SK-N-SH treated with all-trans-retinoic acid at 6 μM for 48 hours (cell line): ENCODE measurements at places on chromosomes 1 and 21.

DNA sequence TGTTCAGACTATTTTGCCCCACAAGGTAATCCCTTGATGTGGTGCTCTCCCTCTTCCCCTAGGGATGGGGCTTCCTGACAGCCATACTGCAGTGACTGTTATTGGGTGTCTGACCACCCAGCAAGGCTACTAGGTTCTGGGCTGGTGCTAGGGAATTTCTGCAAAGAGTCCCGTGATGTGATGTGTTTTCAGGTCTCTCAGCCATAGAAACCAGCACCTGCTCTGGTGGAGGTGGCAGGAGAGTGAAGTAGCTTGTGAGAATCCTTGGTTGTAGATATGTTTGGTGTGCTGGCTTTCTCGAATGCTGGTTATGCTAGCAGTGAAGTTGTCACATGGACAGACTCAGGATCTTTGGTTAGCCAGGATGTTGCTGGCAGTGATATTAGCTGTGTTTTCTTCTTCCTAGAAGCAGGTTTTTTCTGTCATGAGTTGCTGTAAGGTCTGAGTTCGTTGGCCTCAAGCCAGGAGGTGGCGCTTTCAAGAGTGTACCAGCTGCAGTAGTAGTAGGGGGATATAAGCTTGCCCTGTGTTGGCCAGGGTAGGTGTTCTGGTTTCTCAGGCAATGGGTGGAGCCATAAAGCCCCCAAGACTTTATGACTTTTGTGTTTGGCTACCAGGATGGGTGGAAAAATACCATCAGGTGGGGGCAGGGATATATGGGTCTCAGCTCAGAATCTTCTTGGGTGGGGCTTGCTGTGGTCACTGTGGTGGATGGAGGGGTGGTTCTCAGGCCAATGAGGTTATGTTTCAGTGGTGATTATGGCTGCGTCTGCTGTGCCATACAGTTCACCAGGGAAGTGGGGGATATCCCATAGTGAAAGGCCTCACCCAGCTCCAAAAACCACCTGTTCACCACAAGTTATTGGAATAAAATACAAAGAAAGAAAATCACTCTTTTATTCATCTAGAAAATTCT lies 1112.3 kb downstream of the KCNT2 start:
- ATAC-seq = no peak

GRCh38 chr1:25544243-25544764 lies 898 bp downstream of the LDLRAP1 start:
- ATAC-seq = peak; percentile 13

- no peak for ATAC-seq
Observed at GRCh38 chr1:151435174-151435573, 24.1 kb downstream of the POGZ start.

- ATAC-seq = no peak
Observed at GRCh38 chr1:14897547-14897946, 256.0 kb upstream of the TMEM51 start.

- ATAC-seq = peak; percentile 82
Observed at GRCh38 chr1:62356257-62356835, 37.1 kb upstream of the KANK4 start.

DNA sequence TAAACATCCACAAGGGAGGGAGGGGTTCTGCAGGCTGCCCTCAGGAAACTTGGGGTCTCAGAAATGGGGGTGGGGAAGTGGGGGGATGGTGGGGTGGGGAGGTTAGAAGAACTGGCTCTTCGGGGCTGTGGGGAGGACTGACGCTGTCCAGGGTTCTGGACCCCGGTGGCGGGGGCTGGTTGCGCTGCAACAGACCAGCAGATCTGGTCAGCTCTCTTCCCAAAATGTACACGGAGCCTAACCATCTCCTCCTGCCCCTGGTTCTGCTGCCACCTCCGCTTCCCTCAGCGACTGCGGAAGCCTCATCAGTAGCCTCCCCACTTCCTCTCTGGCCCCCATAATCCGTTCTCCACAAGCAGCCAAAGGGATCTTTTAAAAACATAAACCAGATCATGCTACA lies 29.3 kb upstream of the C1QA start:
- no peak for ATAC-seq

GRCh38 chr1:82446955-82447354 lies 646.2 kb downstream of the ADGRL2 start:
- no peak for ATAC-seq

GRCh38 chr1:48233666-48234485 lies 11.4 kb downstream of the SLC5A9 start:
- ATAC-seq = no peak

- no peak for ATAC-seq
Observed at GRCh38 chr1:40151457-40152079, 9.6 kb upstream of the RLF start.

- no peak for ATAC-seq
Observed at GRCh38 chr1:229870381-229870780, 196.7 kb upstream of the GALNT2 start.

- ATAC-seq = no peak
Observed at GRCh38 chr1:157199421-157199755, 61.2 kb upstream of the ETV3 start.

GRCh38 chr1:8039071-8039470 lies 13.0 kb upstream of the ERRFI1 start:
- ATAC-seq = no peak

DNA sequence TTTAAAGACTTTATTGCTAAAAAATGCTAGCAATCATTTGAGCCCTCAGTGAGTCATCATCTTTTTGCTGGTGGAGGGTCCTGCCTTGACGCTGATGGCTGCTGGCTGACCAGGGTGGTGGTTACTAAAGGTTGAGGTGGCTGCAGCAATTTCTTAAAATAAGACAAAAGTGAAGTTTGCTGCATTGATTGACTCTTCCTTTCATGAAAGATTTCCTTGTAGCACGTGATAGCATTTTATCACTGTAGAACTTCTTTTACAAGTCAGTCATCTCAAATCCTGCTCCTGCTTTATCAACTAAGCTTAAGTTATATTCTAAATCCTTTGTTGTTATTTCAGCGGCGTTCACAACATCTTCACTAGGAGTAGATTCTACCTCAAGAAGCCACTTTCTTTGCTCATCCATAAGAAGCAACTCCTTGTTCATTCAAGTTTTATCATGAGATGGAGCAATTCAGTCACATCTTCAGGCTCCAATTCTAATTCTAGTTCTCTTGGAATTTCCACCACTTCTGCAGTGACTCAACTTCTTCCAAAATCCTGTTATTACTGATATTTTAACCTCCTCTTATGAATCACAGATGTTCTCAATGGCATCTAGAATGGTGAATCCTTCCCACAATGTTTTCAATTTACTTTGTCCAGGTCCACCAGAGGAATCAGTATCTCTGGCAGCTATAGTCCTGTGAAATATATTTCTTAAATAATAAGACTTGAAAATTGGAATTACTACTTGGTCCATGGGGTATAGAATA lies 17.6 kb upstream of the RGS1 start:
- ATAC-seq = peak; percentile 57

- no peak for ATAC-seq
Observed at GRCh38 chr1:55244476-55245099, 29.4 kb upstream of the USP24 start.

GRCh38 chr1:43465505-43466067 lies 11.9 kb upstream of the HYI start:
- peak; percentile 64 for ATAC-seq

GRCh38 chr1:221188458-221188857 lies 309.2 kb downstream of the HLX start:
- no peak for ATAC-seq

- ATAC-seq = no peak
Observed at GRCh38 chr1:9150582-9151327, 21.9 kb upstream of the GPR157 start.

DNA sequence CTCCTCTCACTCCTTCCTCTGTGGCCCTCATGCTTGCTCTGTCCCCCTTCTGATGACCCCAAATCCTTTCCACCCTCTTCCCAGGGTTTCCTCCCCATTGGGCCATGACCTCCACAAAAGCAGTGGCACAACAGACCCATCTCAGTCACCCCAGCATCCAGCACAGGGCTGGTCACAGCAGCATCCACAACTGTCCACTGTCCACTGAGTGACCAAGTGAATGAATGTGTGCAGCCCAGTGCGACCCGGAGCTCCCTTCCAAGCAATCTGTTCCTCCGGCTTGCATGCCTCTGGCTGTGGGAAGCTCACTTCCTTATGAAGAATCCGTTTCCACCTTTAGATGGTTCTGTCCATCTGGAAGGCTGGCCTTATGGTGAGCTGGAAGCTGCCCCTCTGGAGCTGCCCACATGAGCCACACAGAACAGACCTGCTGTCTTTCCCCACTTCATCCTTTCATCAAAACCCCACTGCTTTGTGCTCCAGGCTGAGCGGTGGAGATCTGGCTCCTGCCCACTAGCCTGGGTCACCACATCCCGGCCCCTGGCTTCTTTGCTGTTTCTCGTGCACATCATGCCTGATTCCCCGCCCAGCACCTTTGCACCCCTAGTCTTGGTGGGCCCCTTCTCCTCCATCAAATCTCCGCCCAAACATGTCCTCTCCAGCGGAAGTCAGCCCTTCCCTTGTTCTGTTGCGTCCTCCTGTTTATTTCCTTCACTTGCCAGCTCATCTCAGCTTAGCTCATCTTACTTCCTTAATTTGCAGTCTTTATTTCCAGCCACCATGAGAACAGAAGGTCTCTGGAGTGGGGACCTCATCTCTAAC lies 56.4 kb downstream of the EDN2 start:
- no peak for ATAC-seq

GRCh38 chr21:43286196-43286595 lies 117.4 kb downstream of the CRYAA start:
- no peak for ATAC-seq

GRCh38 chr1:162360874-162361260 lies 15.8 kb downstream of the SPATA46 start:
- ATAC-seq = no peak

DNA sequence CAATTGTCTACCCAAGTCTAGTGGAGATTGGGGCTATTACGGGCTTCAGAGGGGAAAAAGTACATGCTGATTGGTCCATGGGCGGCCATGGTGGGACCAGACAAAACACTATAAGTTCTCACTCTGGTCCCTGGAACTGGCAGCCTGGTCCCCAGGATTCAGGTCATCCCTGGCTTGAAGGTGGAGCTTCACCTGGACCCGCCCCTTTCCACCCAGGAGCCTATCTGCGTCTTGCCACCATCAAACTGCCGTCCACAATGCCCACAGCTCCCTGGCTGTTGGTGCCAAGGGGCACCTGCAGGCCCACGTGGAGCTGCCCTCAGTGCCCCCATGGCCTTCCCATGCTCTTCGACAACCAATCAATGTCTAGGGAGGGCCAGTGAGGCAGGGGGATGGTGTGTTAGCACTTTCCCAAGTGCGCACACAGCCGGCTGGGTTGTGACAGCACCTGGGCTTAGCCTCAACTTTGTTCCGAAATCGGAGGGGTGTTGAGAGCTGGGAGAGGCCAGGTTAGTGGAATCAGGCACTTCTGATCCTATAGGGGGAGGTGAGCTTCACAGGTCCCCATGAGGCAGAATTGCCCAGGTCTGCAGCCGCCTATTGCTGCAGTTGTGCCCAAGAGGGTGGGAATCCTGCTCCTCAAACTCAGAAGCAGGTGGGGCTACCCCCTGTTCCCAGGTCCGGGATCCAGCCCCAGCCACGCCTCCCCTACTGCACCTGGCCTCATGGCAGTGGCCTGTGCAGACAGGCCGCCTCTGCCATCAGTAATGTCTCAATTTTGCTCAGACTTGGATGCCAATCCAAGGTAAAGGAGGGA lies 1369.4 kb upstream of the PRMT6 start:
- ATAC-seq = no peak

- no peak; the same call in 2 of the 3 replicates for ATAC-seq
Observed at GRCh38 chr1:38053416-38054091, 7.0 kb upstream of the POU3F1 start.

GRCh38 chr1:180811886-180812285 lies 100.8 kb upstream of the KIAA1614 start:
- no peak for ATAC-seq

DNA sequence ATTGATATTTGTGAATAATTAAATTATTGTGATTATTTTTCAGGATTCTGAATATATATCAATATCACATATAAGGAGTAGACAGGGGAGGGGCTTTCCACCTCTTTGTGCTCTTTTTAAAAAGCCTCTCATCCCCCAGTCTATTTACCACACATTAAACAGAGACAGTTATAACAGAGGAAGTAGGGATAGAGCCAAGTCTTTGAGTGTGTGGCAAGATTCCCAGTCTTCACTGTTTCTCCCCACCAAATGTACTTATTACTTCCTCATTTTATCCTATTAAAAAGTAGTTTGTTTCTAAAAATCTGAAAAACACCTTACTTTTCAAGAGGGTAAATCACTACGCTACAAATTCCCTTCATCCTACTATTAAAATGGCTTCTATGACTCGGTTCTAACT lies 46.7 kb downstream of the EPS15 start:
- peak; percentile 47; the same call in 1 of the 3 replicates for ATAC-seq

DNA sequence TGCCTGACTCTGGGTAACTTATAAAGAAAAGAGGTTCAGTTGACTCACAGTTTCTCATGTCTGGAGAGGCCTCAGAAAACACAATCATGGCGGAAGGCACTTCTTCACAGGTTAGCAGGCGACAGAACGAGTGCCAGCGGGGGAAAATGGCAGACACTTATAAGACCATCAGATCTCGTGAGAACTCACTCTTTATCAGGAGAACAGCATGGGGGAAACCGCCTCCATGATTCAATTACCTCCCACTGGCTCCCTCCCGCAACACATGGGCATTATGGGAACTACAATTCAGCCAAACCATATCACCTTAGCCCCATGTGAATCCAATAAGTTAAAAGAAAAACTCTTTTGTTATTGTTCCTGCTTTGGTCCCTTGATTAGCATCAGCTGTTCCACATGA lies 725.2 kb downstream of the LRRIQ3 start:
- no peak for ATAC-seq

DNA sequence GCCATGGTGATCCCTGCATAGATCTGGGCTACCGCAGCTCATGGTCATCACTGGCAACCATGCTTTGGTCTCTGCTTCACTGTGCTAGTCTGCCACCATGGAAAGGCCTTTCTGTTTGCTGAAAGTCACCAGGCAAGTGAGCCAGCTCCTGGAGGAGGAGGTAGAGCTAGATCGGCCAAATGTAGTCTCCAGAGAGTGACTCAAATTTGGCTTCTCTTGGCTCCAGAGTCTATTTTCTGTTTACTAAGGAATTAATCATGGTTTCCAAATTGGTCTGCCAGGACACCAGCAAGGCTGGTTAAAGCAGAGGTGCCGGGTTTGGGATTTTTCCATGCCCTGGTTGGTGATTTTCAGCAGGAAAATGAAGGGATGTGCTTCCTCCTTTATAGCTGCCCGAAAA lies 52.7 kb upstream of the IVNS1ABP start:
- no peak for ATAC-seq

DNA sequence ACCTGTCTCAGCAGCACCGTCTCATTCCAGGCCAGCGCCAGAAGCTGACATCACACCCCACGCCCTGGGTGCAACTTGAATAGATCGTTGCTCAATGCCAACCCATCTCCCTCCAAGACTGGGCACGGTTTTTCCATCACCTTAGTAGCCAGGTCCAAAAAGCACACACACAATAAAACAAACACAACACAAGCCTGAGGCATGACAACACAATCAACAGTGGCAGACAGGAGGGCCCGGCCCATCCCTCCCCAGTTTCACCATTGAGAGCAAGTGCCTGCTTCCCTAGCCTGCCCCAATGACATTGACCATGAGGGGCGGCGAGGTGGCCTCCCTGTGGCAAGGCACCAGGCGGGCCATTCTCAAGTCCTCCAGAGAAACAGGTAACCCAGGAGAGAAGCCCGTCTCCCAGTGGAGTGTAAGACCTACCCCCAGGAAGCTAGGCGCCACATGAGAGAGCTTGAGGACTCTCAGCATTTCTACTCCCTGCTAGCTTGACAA lies 2.7 kb downstream of the IFFO2 start:
- ATAC-seq = no peak

- peak; percentile 94 for ATAC-seq
Observed at GRCh38 chr1:176880955-176881595, 283.4 kb downstream of the ASTN1 start.
